Adipocyte (in vitro differentiated cells): ENCODE measurements at places on chromosomes 12 and 14.

- DNase-seq, result no peak
Observed at GRCh38 chr14:81655423-81656314, 122.0 kb upstream of the SEL1L start.

DNA sequence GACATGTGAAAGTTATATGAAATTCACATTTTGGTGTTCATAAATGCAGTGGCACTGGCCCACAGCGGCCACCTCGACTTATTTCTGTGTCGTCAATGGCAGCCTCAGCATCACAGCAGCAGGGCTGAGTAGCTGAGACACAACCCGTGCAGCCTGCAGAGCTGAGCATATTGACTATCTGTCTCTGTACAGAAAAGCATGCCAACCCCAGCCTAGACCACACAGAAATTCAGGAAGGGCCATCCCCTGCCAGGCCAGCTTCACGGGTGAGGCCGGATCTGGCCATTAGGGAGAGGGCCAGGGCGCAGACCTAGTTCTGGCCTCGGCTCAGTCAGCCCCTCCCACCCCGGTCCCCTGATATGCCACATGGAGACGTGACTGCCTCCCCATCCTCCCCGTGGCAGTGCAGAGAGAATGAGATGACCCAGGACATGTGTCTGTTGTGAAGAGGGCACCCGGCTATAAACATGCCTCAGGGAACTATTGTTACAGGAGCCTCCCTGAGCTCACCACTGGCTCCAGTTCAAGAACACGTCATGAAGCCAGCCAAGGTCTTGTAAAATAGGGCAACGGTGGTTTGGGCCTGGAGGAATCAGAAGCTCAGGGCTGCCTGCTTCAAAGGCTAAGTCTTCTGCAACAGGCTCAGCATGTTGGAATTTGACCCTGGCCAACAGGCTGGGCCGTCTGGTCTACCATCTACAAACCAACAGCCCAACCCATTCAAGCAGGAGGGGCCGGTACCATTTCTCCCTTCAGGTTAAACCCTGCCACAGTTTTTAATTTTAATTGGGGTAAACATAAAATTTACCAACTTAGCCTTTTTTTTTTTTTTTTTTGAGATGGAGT lies 25.5 kb downstream of the SCARB1 start:
- DNase-seq, result peak; percentile 98

DNA sequence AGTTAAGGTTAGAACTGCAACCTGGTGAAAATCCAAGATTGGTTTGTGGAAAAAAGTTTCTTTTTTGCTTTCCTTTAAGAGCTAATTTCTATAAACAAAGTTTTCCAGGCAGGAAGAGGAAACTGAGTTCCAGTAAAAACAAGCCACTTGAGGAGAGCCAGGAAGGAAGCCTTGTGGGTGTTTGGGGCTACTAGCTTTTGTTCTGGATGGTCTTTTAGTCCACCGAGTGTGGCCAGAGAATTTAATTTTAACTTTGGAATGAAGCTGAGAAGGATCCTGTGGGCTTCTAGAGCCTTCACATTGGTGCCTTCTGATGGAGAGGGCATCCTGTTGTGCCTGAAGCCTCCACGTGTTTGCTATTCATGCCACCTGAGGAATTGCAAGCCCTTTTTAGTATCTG lies 327.9 kb downstream of the C12orf75 start:
- no peak for DNase-seq

- no peak for DNase-seq
Observed at GRCh38 chr12:85484387-85484786, 204.4 kb downstream of the ALX1 start.

- peak; percentile 54 for DNase-seq
Observed at GRCh38 chr14:90523544-90523943, 126.7 kb downstream of the CALM1 start.

GRCh38 chr12:53219292-53219955 lies 12.4 kb upstream of the ITGB7 start:
- peak; percentile 65 for DNase-seq

DNA sequence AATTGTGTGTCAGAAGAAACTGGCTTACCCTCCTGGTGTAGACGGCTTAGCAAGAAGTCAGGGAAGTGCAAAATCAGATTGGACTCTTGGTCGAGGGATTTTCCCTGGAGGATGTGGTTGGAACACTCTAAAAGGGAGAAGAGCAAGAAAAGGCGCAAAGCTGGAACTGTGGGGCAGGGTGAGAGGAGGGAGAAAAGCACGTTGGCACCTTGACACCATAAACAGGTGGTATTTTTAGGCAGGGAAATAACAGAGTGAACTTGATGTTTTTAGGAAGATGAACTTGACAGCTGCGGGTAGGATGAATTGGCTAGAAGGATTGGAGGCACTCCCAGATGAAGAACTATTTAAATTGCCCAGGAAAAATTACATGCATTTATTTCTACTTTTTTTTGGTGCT lies 67.7 kb downstream of the HCAR2 start:
- no peak for DNase-seq

DNA sequence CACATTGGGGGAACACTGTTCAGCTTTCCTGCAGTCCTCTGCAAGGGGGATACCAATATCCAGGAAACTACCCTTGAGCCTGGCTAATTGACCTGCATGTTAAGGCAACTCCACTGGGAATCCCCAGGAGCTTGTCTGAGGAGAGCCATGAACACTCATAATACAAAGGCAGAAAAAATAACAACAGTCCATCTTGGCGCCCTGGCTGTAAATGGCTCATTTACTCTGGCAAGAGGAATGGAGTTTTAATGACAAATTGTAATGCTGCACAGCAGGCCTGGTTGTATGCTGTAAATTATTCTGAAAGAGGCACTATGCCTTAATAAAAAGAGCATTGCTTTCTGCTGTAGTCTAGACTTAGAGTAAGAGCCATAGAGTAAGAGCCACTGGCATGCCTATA lies 58.3 kb downstream of the SLC8A3 start:
- no peak for DNase-seq

DNA sequence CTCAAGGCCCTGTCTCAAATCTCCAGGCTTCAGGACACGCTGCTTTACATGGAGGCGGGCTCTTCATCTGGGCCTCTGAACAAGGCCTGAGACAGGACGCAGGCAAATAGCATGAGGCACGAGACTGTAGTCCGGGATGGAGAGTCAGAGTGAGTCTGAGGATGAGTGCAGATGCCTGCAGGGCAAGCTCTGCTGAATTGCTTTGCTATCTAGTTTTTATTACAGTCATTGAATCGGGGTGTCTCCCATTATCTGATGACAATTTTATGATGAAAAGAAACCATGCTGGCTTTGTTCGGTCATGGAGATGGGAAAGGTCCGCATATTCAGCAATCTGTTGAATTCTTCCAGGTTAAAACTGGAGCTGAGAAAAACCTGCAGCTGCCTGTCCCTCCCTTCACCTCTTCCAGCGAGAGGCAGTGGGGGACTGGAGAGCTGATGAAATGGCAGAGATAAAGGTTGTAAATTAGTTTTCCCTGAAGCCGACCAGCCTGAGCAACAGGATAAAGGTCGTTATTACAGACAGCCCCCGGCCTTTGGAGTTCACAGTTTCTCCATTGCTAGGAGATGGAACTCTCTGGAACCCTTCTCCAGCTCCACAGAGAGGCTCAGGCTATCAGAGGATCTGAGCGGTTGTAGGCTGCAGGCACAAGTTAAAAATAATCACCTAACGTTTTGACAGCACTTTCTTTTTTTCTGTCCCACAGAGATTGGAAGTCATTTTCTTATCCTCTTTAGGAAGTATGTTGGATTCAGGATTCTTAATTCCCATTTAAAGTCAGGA lies 1.3 kb upstream of the ADGRD1 start:
- no peak for DNase-seq

DNA sequence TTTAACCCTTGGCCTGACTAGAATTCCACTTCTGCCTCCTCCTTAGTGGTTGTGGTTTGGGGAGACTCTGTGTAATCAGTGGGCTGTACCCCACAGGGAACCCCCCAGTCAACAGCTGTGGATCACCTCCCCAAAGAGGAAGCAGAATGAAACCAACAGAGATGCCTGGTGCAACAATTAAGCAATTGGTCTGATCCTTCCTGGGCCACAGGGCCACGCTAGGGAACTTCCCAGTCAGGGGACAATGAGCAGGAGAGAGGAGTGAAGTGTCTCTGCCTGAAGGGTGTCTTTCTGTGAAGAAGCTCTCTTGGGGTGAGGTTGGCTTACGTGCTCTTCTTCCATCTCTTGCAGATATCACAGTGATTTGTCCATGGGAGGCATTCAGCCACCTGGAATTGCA lies 8.2 kb downstream of the PDE6H start:
- no peak for DNase-seq

GRCh38 chr14:61904946-61905345 lies 142.7 kb downstream of the SNAPC1 start:
- DNase-seq, result no peak

- DNase-seq, result peak; percentile 20
Observed at GRCh38 chr12:102120886-102121285, 903 bp downstream of the PARPBP start.

DNA sequence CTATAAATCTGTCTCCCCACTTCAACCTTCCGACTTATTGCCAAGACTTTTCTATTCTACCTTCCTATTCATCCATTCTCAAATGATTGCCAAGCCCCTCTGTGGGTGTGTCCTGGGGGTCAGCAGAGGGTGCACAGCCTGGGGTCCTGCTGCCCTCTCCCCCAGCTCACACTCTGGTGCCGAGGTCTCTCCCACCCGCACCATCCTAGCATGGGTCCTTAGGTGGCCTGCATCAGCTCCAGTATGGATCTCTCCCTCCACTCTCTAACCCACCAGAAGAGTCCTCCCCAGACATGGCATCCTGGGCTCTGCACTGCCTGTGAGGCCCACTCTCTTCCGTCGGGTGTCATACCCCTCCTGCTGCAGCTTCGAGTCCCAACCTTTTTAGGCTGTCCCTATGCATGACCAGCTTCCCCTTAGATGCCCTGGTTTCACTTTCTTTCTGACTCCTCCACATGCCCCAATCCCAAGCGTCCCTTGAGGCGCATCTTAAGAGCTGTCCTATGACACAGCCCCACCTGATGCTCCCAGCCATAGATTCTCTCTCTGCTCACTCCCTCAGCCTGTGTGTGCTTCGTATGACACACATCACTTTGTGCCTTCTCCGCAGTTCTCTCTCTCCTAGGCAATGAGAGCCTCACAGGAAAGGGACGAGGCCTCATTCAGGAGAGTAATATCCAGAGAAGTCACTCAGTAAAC lies 43.9 kb downstream of the GIT2 start:
- DNase-seq, result no peak

DNA sequence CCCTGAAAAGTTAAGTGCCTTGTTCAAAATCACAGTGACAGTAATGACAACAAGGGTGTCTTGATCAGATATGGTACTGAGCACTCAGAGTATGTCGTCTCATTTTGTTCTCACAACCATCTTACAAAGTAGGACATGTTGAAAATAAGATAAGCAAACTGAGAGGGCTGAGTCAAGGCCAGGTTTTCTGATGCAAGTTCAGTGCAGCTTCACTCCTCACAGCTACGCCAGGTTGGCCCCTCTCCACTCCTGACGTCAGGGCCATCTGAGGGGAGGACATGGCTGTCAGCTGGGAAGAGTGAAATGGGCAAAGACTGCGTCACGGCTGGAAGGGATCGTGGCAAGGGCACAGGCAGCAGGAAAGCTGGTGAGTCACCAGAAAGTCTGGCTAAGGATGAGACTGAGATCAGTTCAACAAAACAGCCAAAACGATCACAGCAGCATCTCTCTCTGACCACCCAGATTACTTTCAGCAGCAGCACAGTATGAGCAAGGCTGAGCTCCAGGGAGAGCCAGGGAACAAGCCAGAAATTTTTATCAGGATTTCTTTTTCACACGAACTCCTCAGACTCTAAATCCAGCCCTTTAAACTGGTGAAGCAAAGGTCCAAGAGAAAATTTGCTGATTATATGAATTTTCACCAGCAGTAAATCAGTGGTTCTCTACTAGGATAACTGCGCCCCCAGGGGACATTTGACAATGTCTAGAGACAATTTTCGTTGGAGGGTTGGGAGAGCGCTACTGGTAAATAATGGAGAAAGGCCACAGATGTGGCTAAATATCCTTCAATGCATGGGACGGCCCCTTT lies 297.9 kb upstream of the AMIGO2 start:
- DNase-seq, result peak; percentile 92

DNA sequence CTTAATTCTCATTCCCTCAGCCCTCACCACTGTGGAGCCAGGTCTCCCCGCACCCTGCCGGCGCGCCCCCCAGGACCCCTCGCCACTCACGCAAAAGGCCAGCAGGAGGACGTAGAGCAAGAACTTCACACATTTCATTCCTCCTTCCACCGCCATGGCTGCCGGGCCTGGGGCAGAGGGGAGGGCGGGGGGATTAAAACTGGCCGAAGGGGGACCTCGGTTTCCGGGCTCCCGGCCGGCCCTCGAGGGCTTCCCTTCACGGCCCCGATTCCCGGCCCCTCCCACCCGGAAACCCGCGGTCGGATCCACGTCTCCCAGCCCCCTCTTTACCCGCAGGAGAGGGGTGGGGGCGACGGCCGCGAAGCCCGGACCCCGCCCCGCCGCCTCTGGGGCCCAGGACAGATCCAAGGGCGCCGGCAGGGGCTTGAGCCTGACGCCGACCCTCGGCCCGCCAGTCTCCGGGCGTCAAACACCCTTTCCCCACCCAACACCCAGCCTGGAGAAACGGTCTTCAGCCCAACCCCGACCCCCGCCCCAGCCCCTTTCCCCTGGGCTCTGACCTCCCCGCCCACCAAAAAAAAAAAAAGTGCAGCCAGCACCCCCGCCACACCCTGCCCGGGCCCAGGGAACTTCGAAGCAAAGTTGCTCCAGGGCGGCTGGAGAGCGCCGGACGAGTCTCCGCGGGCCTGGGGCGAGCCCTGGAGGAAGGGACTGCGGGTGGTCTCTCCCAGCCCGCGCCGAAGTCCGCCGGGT lies 447 bp downstream of the CD63 start:
- DNase-seq, result peak; percentile 83

DNA sequence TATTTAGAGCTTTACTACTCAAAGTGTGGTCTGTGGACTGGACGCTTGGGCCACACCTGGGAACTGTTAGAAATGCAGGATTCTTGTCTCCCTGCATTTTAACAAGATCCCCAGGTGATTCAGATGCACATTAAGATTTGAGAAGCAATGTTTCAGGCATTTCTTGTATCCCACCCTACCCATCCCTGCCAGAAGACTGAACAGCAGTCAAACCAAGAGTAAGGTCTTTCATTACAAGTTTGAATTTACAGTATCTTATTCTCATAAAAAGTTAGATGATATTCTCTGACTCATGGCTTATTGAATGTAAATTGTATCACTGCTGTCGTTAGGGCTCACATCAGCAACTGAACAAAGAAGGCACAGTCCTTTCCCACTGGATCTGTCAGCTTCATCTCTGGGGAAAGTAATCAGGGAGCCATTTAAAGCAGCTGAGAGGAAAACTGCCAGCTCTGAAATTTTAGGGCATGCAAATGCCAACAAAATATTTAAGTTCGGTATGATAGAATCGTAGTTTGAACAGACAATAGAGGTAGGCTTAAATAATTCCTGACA lies 141.1 kb downstream of the AKAP6 start:
- DNase-seq, result no peak

DNA sequence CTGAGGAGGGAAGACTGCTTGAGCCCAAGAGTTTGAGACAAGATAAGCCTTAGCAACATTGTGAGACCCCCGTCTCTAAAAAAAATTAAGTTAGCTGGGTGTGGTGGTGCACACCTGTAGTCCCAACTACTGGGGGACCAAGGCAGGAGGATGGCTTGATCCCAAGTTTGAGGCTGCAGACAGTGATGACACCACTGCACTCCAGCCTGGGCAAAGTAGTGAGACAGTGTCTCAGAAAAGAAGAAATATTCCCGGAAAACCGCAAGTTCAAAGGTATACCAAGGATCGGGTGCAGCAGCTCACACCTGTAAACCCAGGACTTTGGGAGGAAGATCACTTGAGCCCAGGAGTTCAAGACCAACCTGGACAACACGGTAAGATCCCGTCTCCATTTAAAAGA lies 5.8 kb downstream of the PTGES3 start:
- no peak for DNase-seq
